ENCODE measurements at places on chromosomes 5 and 9.

DNA sequence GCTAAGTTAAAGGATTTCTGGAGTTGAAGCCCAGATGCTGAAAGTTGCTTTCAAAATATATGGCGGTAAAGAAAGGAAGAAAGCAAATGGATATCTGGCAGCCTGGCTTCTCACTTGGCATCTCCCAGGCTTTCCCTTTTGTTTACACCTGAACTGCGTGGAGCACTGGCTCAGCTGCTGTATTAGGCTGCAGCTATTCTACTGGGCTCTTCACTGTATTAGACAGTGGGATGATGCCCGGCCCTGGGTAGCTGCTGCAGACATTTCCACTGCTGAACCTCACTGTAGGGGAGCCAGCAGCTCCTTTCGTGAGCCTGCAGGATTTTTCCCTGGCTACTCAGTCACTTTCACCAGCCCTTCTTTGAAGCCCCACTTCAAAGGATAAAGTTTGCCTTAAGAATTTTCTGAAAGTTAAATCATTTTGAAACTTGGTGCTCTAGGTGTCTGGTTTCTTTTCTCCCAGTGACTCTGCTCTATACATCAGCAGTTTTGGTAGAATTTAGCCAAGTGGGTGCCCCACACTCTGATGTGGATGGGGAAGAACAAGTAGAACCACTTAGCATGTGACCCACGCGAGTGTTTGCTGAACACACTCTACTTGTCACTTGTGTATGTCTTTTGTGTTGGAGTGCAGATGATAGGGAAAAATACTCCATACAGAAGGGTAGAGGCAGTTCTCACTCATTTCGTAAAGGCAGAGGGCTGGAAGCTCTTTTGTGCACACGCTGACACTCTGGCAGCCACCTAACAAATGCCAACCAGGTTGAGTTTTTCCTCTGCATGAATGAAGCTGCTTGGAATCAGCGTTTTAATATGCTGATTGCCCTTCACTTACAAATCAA lies 49.9 kb downstream of the C9orf152 start:
- DNase-seq, result no peak

DNA sequence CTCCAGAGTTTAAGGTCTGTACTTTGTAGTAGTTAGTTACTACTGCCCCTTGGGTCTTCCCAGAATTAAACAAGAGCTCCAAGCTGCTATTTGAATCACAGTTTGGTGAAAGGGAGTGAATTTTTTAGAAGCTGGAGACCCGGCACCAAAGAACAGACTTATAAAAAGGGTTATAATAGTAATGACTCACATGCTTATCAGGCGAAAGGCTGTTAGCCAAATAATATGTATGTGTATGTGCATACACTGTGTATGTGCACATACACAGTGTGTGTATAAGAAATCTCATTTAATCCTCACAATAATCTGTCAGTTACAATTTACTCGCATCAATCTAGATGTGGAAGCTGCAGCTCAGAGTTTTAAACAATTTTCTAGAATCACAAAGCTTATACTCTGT lies 59.5 kb upstream of the ITGA1 start:
- DNase-seq, result no peak

DNA sequence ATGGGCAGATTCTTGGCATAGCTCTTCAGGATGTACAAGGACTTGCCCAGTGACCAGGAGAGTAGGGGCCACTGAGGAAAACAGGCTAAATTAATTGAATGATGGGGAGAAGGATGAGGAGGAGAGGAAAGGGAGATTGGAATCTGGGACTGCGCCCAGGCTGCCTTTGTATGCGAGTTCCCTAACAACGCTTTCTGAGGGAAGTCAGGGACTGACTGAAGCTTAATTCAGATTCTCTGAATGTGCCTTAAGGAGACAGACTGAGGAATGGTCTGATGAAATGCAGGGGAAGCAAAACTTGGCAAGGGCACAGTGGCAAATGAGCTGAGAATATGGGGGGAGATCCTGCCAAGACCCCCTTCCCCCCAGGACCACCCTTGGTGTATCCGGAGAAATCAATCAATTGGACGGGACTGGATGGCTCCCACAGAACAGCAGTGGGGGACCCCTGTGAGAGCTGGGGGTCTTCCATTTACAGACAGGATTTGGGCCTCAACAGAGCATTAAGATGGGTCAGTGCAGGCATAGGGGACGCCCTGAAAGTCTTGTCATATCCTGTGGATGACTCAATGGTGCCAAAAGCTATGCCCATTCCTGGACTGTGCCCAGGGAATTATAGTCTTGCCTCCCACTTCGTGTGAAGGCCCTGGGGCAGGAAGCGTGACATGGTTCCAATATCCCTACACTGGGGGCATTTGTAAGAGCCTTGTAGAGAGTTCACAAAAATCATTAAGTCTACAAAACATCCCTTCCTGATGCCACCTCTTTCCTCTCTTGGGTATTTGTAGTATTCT lies 215.5 kb upstream of the TNC start:
- DNase-seq, result no peak

GRCh38 chr9:8346296-8346695 lies 546.7 kb upstream of the DMAC1 start:
- no peak for DNase-seq

DNA sequence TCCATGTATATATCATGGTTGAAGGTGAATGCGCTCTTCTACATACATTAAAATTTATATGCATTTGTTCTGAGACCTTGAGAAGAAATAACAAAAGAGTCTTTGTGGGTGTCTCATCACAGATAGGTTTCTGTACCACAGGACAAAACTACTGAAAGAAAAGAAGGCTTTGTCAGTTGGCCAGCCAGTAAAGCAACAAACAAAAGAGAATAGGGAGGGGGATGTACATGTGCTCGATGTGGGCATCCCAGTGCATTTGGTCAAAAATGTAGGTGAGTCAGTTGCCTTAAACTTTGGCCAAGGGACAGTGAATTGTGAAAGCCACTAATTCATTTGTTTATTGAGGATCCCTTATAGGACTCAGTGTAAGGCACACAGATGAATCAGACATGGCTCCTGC lies 13.3 kb downstream of the RBM18 start:
- no peak for DNase-seq

GRCh38 chr5:65981548-65981947 lies 55.2 kb downstream of the ERBIN start:
- peak; percentile 45 for DNase-seq

Data from hematopoietic multipotent progenitor cell treated with erythropoietin and hydrocortisone succinate and interleukin-3 and kit ligand, for 6 days (in vitro differentiated cells).